ENCODE measurements at places on chromosomes 13 and 19.
A peak's percentile ranks its signal among the peaks of the same experiment; 100 is the strongest.

GRCh38 chr19:19774354-19775033 lies 41.6 kb upstream of the ZNF14 start:
- no peak for DNase-seq

DNA sequence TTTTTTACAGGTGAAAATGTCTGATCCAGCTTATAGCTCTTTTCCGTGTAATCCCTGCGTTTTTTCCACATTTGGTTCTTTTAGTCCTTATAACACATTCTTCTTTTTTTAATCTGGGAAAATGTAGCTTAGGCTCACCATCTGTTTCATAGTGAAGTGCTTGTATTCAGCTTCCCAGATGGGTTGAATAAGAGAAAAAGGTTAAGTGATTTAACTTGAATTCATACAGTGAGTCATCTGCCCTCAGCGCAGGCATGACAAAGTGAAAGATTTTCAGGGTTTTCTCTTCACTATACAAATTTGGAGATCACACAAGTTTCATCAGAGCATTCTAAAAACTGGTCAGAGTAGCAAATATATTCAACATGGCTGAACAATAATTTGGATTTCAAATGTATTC lies 224.8 kb downstream of the SPRY2 start:
- DNase-seq, result no peak

DNA sequence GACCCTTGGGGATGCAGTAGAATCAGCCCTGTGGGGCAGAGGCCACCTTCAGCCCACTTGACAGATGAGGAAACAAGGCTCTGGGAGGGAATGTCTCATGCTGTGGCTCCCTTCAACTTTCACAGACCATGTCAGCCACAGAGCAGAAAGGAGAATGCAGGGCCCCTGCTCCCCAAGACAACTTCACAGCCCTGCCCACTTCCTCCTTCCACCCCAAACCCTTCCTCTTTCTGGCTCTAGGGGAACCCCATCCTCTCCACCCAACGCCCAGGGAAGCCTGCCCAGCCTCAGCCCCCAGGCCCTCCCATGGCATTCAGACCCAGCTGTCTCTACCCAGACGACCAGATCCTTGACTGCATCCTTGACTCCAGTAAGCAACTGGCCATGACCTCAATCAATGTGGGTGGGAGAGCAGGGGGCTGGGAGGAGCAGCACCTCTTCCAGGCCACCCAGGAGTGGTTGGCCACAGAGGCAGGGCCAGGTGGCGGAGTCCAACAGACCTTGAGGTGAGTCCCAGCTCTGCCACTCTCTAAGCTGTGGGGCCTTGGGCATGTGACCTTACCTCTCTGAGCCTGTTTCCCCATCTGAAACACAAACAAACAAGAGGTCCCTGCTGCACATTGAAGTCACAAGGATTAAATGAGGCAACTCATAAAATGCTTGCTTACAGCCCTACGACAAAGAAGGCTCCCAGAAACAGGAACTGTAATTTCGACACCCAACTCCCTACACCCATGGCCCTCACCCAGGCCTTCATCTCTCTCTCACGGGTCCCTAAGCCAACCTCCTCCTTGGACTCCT lies 15.8 kb downstream of the DEDD2 start:
- DNase-seq, result no peak

- DNase-seq, result no peak
Measured at GRCh38 chr19:14430712-14431111, 2.4 kb upstream of the PKN1 start.

DNA sequence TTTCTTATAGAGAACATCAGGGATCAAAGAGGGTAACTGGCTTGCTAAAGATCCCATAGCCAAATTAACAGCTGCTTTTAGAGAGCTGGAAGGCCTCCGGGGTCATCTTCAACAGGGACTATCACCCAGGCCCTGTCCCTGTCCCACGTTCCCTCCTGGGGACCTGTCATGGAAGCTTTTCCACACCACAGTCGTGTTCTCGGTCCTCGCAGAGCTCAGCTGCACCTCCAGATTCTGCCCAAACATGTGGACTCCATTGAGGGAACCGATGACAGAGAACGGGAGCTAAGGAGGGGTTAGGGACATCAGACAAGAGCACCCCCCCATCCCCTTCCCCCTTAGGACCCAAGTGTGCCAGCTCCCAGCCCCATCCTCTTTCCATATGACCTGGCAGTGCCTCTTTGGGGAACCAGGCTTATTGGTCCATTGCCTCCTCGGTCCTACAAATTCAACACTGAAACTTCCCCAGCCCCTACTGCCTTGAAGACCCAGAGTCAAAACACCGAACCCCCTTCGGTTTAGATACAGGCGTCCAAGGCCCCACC lies 568 bp downstream of the FUZ start:
- DNase-seq, result no peak

DNA sequence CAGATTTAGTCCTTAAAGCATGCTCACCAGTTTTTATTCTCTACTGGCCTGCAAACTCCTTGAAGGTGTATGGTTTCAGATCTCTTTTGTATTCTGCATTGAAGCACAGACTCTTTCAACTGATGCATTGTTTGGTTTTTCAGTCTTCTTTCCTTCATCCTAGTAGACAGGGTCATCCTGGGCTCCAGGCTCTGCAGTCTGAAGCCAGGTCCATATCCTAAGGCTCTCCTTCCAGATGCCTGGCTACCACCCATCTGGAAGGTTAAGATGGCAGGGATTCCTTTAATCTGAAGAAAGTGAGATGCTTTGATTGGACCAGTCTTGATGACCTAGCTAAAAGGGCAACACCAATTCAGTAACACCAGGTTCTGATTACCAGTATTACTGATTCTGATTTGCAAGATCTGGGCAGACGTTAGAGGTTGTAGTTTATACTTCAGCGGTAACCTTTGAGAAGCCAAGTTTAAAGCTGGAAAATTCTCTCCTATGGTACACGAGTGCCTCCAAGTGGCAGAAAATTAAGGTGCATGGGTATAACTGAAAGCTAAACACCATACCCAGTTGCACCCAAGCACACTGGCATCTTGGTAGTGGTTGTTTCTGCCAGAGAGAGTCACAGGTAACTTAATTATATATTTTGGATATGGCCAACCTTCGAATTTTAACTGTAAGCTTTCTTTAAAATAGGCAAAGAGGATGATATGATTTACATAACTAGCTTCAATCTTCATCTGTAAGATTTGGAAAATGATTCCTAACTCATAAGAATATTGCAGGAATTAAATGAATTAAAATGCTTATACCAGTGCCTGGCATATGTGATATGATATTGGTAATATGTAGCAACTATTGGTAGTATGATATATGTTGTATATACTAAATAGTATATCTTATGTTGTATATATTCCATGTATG lies 1651.9 kb upstream of the MIR17HG start:
- peak; percentile 57 for DNase-seq

DNA sequence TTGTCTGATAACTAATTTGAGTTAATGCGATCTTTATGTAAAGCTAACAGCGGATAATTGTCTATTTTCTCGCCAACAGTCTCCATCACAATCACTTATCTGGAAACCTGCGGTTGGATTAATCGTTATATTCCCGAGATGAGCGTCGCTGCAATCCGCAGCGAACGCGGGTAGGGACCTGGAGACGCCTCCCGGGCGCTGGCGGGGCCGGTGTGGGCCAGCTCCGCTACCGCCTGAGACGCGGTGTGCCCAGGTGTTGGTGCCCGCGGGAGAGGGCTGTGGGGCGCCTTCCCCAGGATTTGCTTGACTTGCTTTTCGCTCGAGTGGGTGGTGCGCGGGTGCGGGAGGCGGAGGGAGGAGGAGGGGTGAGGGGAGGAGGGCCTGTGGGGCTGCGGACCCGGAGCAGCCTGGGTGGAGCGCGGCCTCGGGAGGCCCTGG lies 38.3 kb downstream of the SOX1 start:
- DNase-seq, result no peak

DNA sequence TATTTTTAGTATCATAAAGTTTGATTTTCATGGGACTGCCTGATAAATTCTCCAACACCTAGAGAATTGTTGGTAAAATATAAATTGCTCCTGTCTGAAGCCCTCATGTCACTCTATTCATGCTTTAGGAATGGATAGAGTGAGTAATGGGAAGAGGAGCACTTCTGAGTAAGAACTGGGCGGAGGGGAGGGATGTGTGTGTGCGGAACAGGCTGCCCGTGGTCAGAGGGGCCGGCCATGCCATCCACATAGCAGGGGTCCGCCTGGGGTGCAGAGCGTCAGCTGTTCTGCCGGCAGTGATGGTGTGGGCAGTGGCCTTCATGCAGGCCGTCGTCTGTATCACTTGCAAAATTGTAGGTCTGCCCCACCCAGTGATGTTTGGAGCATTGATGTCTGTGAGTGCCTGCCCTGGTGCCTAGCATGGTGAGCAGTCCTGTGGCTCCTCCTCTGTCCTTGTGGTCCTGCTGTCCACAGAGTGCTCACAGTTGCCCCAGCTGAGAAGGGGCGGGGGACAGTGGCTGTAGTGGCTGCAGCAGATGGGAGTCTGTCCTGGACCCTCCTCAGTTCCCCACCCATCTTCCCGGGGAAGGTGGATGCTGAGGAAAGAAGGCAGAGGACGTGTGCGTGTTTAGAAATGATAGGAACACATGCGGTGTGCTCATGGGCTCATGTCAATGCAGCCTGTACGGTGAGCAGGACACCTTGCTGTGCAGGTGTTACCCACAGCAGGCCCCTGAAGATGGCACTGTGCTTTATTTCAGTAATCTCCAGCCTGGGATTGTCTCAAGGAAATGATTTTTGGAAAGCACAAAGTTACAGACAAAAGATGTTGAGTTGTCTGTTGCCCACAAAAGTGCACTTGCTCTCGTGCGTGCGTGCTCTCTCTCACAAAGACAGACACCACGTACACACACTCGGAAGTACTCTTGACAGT lies 49.4 kb upstream of the TEX29 start:
- no peak for DNase-seq

- DNase-seq, result no peak
Measured at GRCh38 chr13:113959198-113959597, 14.7 kb downstream of the C13orf46 start.

DNA sequence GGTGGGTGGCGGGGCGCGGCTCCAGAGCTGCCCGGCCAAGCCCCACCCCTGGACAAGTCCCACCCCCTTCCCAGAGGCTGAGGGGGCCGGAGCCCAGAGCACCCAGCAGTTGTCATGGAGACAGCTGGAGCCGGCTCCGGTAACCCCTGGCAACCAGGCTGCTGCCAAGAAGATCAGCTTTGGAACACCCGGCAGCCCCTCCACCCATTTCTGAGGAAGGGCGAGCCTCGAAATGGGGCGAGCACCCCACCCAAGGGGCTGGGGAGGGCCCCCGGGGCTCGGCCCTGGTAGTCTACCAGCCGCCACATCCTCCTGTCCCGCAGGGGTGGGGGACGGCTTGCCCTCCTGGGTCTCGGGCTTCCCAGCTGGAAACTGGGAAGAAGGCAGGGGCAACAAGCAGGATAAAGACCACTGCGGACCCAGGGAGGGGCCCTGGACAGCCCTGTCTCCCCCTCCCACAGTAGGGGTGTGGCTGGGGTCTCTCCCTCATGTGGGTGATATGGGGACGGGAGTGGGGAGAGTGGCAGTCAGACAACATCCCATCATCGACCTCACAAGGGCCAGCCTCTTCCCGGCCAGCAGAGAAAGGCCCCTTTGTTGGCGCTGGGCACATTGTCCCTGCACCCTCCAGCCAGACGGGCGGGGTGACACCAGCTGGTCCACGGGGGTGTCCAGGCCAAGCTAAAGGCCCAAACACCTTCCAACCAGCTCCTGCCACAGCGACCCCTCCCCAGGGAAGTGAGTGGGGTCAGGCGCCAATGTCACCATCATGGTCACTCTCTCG lies 1.5 kb downstream of the CERS1 start:
- DNase-seq, result peak; percentile 69

- DNase-seq, result peak; percentile 90
Measured at GRCh38 chr13:66835040-66835628, 395.0 kb downstream of the PCDH9 start.

DNA sequence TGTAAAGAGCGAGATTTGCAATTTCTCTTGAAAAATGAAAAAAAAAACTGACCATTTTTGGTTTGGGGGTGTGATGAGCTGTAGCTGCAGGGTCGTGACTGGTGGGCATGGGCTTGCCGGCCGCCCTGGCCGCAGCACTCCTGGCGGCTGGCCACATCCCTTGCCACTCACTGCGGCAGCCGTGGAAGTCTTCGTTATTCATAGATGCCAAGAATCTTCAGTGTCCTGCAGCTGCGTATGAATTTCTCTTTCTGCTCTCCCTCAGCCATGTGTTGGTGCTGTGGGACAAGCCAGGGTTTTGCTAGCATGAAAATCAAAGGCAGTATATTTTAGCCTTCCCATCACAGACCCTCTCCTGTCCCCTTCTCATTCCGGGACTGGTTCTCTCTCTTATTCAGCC lies 151.7 kb upstream of the TSHZ3 start:
- no peak for DNase-seq

GRCh38 chr13:67048084-67048820 lies 181.9 kb downstream of the PCDH9 start:
- DNase-seq, result no peak

DNA sequence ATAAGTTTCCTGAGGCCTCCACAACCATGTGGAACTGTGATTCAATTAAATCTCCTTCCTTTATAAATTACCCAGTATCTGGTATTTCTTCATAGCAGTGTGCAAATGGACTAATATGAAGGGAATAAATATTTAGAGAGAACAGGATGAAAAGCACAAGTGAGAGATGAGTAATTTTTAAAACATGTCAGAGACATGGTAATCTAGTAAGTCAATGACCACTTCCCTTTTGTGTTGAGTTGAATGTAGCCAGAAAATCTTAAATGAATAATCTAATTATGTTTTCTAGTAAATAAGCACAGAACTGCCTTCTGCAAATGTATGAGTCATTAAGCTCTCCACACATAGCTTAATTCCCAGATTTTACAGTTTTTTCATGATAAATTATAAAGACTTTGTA lies 524.1 kb upstream of the SLITRK5 start:
- DNase-seq, result no peak

- no peak for DNase-seq
Measured at GRCh38 chr19:41161903-41162302, 31.1 kb upstream of the CYP2S1 start.

GRCh38 chr19:5314012-5314906 lies 26.4 kb downstream of the PTPRS start:
- no peak for DNase-seq

DNA sequence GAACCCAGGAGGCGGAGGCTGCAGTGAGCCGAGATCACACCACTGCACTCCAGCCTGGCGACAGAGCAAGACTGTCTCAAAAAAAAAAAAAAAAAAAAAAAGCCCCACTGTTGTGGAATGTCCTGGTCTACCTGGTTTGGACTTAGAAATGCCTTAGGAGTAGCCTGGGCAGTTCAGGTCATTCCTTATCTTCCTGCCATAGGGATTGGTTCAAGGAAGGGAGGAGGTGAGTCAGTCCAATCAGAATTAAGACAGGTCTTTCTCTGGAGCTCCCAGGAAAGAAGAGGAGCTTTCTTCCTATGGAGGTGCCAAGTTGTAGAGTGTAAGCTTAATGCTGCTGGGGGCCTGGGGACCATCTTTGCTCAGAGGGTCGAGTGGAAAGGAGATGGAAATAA lies 44.8 kb downstream of the SIPA1L3 start:
- no peak for DNase-seq

DNA sequence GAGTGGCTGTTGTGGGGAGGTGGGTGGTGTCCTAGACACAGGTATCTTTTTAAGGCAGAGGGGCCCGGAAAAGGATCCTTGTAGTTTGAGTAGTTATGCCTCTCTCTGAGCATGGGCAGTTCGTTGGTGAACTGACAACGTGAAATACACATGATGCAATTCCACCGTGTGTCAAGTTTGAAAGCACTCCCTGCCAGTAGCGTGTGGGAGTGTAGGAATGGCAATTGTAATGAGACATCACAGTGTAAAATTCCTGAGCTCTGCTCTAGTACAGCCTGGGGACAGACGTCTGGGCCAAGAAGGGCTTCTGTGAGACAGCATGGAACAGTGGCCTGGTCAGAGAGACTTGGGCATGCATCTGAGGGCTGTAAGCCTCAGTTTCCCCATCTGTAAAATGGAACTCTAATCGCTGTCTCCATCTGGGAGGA lies 10.4 kb upstream of the ASF1B start:
- DNase-seq, result no peak

GRCh38 chr19:31718032-31718431 lies 368.8 kb upstream of the TSHZ3 start:
- no peak for DNase-seq
